Stimulated activated CD4-positive, alpha-beta T cell treated with anti-CD3 and anti-CD28 coated beads, Interleukin-1b, Interleukin-23, amount 100 ng/mL, for 24 hours (primary cell): ENCODE measurements at places on chromosomes 13 and 19.

GRCh38 chr13:40288259-40288658, 378.2 kb downstream of the FOXO1 start:
- no peak for DNase-seq

GRCh38 chr19:39831679-39832078, 2.3 kb downstream of the DYRK1B start:
- no peak for DNase-seq

DNA sequence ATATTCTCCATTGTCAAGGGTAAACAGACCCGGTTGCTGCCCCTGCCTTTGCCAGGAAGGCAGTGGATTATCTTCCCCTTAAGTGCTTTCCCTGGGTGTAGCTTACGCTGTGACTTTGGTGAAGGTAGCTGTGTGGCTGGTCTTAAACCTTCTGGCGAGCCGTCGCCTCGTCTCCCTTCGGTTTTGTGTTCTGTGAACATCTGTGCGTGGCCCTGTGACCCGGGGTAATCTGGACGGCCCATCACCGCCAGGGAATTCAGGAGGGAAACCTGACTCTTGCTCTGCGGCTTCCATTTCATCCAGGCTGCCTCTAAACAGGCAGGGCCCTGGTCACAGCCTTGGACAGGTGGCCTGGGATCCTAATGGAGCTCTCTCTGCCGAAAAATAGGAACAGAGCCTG, 78.7 kb downstream of the SHISA2 start:
- no peak for DNase-seq

GRCh38 chr19:46250076-46250735, 20.7 kb downstream of the IGFL1 start:
- DNase-seq, result no peak

DNA sequence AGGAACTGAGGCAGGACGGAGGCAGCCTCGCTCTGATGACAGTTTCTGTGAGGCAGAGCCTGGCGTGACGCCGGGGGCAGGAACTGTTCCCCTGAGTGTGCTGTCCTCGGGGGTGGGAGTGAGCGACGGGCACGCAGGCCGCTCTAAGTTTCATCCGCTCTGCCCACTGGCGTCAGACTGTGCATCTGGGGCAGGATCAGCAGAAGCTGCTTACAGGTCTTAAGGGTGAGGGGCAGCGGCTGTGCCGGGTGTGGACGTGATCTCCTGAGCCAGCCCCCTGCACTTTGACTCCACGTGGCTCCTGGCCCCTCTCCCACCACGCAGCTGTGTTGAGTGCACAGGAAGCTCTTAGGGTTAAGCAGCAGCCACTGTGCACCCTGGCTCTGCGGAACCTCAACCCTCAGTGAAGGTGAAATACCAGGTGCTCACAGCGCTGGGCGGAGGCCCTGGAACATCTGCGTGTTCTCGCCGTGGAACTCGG, 1.5 kb downstream of the GRK1 start:
- DNase-seq, result no peak

DNA sequence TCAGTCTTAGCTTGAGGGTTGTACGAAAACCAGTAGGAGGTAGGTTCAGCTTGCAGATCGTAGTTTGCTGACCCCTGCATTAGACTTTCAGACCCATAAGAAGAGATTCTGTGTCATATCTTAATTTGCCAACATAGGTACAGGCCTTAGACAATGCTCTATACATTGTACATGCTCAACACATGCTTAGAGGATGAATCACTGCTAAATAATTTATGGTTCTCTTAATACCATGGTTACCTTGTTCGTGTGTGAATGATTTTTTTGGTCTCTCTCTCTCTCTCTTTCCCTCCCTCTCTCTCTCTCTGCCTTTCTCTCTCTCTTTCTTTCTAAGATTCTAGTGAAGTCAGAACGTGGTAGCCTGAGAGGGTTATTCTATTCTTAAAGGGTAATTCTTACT, 112.2 kb downstream of the FGF14 start:
- no peak for DNase-seq

DNA sequence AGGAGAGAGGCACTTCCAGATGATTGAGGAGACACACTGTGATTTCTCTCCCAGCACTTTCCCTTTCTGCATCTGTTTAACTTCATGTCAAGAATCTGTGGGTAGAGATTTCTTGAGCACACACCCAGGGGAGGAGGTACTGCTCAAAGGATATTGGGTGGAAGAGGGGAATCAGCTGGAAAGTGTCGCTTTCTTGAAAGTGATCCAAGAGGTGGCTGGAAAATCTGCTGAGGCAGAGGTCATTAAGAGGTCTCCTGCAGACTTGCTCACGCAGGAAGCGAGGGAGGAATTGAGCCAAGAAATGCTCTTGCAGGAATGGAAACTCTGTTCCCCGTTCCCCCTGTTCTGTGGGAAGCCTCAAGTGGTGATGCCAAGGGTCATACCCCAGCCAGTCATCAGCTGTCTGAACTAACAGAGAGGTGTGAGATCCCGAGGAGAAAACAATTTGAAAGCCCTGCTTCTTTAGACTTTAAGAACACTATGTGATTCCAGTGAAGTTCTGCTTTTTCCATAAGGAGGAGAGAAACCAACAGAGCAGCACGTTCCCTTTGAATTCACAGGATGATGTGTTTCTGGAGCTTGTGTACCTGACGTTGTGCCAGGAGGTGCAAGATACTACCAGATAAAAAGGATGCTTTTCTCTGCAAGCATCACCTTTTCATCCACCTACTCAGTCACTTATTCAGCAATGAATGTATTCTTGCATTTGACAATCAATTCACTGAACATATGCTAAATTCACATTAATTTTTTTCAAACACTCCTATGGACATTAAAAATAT, 163.4 kb upstream of the GPR12 start:
- DNase-seq, result no peak

GRCh38 chr13:24272452-24273161, 36.8 kb upstream of the C1QTNF9 start:
- DNase-seq, result no peak

DNA sequence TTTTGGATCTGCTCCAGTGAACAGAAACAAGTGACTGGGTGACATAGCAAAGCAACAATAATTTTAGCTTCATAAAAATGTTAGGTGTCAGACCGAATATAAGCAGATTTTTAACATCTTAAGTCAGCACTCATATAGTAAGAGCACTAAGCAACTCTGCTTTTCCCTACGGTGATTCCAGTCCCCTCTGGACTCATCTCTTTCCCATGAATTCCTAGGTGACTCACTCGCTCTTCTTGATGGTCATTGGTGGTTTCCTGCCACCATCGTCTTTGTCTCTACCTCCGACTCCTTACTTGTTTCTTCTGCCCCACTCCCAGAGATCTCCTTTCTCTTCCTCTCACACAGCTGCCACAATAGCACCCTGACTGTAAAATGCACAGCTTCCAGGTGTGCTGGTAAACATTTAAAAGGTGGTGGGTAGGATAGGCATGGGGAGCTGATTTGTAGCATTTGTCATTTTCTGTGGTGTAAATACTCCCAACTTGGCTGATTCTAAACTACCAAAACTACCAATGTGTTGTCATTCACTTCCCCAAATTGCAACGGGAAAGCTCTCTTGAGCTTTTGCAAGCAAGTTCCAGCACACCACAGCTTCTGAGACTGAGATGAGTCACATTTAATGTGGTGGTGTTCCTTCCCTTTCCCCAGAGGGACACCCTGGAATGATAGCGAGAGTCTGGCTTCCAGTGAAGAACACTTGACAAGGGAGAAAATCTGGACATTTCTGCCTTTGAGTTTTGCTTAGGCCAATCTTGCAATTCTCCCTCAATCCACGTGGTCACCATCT, 42.8 kb upstream of the CLDN10 start:
- DNase-seq, result no peak

DNA sequence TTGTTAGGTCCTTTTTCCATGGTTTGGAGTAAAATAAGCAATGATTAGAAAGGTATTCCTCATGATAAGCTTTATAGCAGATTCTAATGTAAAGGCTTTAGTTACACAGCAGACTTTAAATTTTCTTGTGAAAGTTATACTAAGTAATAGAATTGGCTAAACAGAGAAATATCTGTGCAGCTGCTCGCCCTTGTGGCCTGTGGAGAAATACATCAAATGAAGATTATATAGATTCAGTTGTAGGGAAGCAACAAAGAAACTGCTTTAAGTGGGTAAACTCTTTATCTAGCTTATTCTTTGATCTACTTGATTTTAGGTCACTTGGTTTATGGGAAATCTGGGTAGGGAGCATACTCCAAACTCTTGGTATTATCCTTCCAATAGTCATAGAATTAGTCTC, 1269.7 kb upstream of the SPRY2 start:
- no peak for DNase-seq

GRCh38 chr19:33948651-33949335, 152.1 kb downstream of the KCTD15 start:
- no peak for DNase-seq

DNA sequence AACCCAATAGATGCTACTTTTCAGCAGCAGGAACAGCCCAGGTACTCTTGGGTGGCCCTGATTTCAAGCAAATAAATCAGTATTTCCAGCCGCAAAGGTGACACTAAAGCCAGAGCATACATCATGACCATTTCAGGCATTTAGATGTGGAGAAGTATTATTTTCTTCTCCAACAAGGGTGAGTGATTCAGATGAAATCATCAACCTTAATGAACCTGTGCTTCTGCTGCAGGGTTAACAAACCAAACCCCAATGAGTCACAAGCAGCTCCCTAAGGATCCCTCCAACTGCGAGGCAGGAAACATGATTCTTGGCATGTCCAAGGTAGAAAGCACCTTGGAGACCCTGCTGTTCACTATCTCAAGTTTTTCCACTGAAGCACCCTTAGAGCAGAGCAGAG, 32.7 kb downstream of the MBNL2 start:
- no peak for DNase-seq

DNA sequence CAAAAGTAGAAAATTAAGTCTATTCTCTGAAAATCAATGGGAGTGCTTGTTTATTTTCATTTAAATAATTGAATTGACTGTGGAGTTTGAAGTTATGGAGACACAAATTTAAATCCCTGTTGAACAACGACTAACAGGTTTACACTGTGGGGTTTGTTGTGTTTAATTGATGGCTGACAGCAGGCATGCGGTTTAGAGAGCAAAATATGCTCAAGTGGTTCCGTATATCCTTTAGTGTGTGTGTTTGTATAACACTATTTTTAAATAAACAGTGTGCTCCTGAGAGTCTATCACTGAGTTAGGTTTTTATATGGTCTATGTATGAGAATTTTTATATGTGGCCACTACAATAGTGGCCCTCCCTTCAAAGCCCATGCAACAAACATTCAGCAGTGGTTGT, 332.0 kb downstream of the GPC6 start:
- no peak for DNase-seq

DNA sequence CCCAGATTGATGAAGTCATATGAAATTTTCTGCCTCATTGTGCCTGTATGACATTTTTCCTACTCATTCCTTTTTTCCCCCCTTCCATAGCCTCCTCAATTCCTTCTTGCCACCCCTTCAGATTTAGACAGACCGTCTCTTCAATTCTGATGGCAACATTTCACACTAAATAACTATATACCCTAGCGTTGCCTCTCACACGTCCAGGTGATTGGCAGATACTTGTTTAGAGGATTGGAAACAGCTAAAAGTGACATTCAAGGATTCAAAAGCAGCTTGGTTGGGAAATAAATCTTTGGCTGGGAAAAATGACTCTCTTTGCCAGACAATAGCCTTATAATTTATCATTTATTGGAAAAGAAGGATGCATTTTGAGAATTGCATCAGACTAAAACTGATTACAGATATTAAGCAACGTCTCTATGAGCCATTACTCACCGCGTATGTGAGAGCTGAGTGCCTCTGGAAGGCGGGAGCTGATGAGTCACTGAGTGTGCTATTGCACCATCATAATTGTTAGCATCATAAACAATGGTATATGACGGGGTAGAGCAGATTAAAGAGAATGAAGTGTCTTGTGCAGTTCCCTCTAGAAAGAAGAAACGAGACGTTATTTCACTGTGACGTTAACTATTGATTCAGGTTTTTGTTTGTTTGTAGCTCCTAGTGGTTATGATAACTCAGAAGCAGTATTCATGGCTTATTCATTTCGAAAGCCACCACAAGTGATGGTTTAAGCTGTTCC, 61.1 kb upstream of the FAM216B start:
- DNase-seq, result no peak

DNA sequence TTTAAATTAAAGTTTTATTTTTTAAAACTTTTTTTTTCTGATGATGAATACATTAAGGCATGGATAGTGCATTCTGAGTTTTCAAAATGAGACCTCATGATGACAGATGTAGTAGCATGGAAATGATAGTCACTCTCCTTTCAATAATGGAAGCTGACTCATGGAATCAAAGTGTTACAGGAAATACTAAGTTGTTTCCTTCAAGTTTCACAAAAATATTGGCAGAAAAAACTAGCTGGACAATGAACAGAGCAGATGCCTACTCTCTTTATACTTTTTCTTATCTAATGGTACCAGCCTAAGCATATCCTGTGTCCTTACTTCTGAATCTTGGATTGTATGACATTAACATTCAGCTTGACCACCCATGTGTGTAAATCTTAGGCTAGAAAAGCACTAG, 1337.3 kb downstream of the PCDH9 start:
- DNase-seq, result no peak

- no peak for DNase-seq
These were observed 3.8 kb upstream of the FGF14 start for GRCh38 chr13:102405499-102406100.

DNA sequence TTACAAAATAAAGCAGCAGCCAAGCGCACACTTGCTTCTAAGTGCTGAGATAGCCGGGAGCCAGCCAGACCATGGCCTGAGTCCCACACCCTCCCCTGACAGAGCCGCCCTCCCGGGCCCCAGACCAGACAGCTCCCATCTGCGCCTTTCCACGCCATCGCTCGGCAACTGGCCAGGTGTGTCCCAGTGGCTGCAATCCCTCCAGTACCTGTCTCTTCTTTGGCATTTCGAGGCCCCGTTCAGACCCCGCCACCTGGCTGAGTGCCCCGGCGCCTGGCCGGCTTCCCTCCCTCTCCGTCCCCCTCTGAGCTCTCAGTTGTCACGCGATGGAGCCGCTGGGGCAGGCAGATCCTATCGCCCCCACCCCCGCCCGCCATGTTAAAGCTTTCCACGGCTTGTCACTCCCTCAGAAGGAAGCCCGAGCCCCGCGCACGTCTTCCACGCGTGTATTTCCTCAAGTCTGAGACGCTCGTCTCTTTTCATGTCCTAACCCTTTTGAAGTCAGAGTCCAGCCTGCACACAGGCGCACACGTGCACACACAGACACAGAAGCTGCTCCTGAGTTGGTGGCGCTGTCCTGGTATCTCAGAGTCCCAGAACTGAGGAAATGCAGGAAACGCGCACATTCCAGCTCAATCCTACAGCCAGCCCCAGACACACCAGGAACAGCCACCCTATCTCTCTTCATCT, 7.9 kb downstream of the MLLT1 start:
- no peak for DNase-seq

DNA sequence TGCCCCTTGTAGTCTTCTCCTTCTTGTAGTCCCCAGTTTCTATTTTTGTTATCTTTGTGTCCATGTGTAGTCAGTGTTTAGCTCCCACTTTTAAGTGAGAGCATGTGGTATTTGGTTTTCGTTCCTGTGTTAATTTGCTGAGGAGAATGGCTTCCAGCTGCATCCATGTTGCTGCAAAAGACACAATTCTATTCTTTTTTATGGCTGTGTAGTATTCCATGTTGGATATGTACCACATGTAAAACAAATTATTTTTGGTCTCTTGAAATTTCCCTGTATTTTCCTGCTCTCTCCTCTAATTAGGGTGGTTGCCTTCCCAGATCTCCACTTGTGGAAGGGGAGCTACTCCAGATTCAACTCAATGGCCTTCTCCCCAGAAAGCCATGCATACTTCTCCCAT, 813.8 kb downstream of the UQCRFS1 start:
- no peak for DNase-seq
